ENCODE measurements at places on chromosomes 1 and 21. TPM values are rescaled to one million over a fixed set of nuclear protein-coding genes. Genes with fewer than 3 reads are reported as not detected.

GRCh38 chr1:112698366-112699310, 8.3 kb downstream of the RHOC start:
- DNase-seq = no peak

The TNFRSF9 gene
- 1.9 TPM for total RNA-seq

DNA sequence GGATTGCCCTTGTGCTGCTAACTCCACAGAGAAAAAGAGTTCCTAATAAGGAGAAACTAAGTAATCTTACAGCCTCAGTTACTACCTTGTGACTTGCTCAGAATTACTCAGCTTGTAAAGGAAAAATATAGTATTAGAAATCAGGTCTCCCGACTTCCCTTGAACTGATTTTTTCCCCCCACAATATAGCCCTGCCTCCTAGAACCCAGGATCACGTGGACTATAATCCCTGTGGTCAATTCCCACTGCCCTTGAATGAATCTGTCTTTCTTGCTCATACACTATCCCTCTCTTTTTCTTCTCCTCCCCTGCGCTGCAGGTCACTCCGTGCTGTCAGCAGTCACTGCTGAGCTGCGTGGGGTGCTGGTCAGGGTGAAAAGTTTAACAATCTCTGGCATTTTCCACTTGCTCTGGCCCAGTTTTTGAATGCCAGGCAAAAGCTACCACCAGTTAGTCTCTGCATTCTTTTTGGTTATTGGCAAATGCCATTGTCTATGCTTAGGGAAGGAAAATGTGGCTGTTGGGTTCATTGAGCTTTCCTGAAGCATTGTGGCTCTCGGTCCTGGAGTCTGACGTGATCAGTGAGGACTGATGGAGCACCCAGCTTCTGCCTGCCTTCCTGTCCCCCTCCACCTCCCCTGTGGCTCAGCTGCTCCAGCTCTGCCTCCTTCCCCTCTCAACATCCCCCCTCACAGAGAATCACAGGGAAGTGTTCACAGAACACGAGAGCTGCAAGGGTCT, 1.9 kb upstream of the MYOC start:
- DNase-seq = no peak

The SH2D1B gene
- total RNA-seq = not detected

- no peak for DNase-seq
These were observed 5.9 kb downstream of the NIPAL3 start for GRCh38 chr1:24421502-24421901.

Measured in pulmonary artery endothelial cell (primary cell).